ENCODE measurements at places on chromosomes 7 and 10. TPM values are rescaled to one million over a fixed set of nuclear protein-coding genes. Genes with fewer than 3 reads are reported as not detected.
A peak's percentile ranks its signal among the peaks of the same experiment; 100 is the strongest.

GRCh38 chr10:125990974-125991373 lies 94.6 kb downstream of the FANK1 start:
- DNase-seq, result no peak

GRCh38 chr7:119964788-119965542 lies 308.0 kb upstream of the KCND2 start:
- DNase-seq, result no peak

- DNase-seq, result no peak
Observed at GRCh38 chr10:99784016-99784726, 1.7 kb downstream of the ABCC2 start.

DNA sequence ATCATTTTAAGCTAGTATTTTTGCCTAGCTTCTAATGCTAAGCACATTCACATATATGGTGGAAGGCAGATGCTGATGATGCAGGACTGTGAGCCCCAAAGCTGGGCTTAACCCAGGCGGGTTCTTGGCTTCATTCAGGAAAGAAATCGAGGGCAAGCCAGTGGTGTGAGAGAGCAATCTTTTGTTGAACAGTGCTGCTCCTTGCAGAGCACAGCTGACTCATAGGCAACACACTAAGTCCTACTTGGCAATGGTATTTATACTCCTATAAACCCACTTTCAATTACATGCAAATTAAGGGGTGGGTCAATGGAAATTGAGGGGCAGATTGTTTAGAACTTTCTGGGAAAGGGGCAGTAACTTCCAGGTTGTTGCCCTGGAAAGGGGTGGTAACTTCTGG lies 42.0 kb upstream of the CELF2 start:
- no peak for DNase-seq

DNA sequence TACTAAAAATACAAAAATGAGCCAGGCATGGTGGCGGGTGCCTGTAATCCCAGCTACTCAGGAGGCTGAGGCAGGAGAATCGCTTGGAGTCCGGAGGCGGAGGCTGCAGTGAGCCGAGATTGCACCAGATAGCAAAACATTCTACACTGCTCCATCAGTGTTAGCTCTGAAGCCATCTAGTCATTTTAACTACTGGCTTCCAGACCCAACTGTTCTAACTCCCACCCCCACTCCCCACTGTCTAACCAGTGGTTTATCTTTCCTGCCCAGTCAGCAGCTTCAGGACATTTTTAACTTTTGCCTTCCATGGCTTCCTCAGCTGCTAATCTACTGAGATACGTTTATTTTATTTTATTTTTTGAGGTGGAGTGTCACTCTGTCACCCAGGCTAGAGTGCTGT lies 6.2 kb upstream of the FRAT1 start:
- no peak for DNase-seq

GRCh38 chr7:38863601-38864291 lies 45.2 kb downstream of the VPS41 start:
- no peak for DNase-seq

GRCh38 chr10:100364735-100365391 lies 17.8 kb downstream of the SCD start:
- DNase-seq, result no peak

GRCh38 chr10:89032141-89032891 lies 41.7 kb downstream of the FAS start:
- peak; percentile 42 for DNase-seq

The FAM13C gene
- 7.5 TPM for total RNA-seq

The CEP55 gene
- total RNA-seq, result 0.32 TPM

The MYOZ1 gene
- total RNA-seq, result not detected

Measured in omental fat pad (tissue), 4 donors.